Activated CD8-positive, alpha-beta memory T cell treated with anti-CD3 and anti-CD28 coated beads for 24 hours (primary cell): ENCODE measurements at places on chromosomes 3 and 15.

GRCh38 chr15:90871716-90872485 is 3.5 kb downstream of the FURIN start:
- peak; percentile 78 for DNase-seq

GRCh38 chr15:85296615-85297402 is 83.6 kb upstream of the AKAP13 start:
- peak; percentile 83 for DNase-seq

GRCh38 chr15:71443538-71443937 is 328.3 kb downstream of the THSD4 start:
- DNase-seq, result peak; percentile 60

GRCh38 chr3:45126730-45127129 is 19.4 kb downstream of the CDCP1 start:
- DNase-seq, result no peak

- DNase-seq, result no peak
These were observed 125.4 kb downstream of the NUP210 start for GRCh38 chr3:13294442-13295351.

DNA sequence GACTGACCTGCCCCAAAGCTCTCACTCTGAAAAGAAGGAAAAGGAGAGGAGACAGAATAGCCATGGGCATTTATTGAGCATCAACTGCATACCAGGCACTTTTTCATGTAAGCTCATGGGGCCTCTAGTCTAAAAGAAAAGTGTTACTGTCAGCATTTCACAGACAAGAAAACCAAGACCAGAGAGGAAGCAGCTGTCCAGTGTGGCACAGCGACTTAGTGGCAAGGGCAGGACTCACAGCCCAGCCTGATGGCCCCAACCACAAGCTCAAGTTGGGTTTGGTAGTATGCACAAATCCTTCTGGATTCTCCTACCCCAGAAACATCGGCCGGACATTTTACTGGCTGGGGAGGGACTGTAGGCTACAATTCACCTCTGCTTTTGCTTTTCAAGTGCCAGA is 5.8 kb downstream of the EFCC1 start:
- DNase-seq, result no peak

DNA sequence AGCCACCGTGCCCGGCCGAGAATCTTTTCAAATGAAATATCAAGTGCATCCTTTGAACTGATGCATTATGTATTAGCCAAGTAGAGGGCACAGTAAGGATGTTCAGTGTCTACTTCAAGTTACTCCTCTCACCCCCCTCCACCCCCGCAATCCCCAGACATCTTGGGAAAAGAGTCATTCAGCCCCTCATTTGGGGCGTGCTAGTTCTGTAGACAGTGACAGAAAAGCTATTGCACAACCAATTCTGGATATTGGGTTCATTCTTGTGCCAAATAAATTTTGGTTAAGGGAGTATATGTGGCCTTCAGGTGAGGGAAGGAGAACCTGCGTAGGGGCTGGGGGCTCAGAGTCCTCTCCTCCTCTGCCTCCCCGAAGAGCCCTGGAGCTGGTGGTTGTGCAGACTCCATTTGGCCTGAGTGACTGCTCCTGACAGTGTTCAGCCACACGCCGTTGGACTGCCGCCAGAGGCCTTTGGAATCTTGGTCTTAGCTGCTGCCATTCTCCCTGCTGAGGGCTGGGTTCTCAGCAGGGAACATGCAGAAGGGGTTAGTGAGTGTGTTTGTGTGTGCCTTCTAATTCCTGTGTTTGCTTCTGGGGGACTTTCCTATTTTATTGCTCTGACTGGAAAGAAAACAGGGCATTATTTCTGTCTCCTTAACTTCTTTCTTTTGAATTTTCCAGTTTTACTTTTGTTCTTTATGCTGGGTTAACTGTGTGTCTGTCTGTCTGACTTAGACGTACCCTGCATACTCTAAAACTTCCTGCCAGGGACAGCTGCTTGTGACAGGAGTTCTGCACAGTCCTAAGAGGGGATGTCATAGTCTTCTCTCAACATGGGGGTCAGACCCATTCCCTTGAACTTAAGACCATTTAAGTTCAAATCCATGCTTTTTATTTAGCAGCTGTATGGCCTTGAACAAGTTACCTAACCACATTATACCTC is 21.0 kb downstream of the RARB start:
- DNase-seq, result no peak

DNA sequence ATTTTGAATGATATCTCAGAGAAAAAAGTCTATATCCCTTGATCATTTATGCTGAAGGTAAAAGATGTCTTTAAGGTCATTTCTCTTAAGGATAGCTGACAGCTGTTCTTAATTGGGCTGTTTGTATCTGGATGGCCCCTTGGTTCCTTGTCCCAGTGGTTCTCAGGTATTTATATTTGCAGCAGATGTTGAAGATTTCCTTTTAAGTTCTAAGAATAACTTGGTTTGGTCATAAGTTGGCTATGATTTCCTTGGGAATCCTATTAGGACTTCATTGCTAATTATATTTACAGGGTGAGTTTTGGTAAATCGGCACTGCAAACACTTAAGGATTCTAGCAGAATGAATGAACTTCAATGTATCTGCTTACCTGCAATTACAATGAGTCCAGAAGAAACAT is 460.4 kb upstream of the SGO1 start:
- DNase-seq, result no peak

DNA sequence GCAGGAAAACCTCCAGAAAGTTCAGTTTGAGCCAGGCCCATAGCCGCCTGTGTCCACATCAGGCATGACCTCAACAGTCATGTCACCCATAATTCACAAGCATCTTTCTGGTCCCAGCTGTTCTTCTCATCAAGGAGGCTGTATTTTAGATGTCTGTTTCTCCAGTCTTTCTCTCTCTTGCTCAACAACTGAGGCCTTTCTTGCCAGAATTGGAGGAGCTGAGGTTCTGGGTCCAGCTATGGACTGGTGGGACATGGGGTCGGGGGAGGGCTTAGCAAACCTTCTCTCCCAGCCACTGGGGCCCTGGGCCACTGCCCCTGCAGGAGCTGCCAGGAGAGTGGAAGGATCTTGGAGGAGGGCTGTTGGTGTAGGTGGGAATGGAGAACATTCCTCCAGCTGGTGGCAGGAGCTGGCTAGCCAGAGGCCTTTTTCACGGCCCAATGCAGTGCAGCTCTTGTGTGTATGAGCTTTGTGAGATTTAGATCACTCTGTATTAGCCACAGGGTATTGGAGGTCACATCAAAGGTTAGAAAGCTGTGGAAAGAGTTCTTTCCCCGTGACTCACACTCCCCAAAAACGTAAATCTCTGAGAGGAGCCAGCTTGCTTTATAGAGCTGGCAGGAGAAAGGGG is 23.5 kb downstream of the MAGEF1 start:
- no peak for DNase-seq

GRCh38 chr15:91870876-91871537 is 17.5 kb downstream of the SLCO3A1 start:
- no peak for DNase-seq

- DNase-seq, result no peak
These were observed 45.9 kb downstream of the HES1 start for GRCh38 chr3:194181612-194182529.

GRCh38 chr3:69161587-69162307 is 39.4 kb upstream of the LMOD3 start:
- no peak for DNase-seq

DNA sequence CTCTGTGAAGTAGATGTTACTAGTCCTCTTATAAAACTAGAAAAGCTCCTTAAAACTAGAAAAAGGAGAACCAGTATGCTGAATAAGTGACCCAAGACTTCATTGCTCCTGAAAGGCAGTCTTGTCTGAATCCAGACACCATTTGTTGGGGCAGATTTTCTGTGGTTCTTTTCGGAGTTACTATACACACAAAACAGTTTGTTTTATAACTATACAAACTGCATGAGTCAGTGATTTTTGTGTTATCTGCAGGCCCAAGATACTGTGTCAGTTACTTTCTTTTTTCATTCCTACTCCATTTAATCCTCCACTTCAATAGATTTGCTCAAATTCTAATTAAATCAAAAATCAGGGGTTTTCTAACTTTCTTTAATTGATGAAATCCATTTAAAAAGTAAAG is 244.6 kb downstream of the ARPP21 start:
- no peak for DNase-seq

DNA sequence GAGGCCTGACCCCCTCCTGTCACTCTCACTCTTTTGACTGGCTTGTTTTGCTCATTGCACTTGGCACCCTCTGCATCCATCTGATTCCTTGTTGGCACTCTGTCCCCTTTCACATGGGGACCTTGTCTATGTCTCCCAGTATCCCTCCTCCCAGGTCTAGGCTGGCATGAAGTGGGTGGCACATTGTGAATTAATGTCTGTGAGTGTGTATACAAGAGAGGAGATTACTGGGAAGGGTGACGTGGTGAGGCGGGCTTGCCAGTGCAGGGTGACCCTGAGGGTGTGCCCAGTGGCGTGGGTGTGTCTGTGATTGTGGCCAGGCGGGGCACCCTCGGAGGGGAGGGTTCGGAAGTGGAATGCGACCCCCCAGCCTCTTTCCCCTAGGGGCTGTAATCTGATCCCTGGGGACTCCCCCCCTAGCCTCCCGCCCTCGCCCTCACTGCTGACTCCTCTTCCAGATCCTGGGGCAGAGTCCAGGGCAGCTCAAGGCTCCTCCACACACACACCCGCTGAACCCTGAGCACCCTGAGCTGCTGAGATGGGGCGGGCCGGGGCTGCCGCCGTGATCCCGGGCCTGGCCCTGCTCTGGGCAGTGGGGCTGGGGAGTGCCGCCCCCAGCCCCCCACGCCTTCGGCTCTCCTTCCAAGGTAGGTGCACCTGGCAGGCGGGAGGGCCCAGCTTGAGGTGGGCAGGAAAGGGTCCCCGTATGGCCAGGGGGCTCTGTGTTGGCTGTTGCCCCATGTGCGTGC is at the start of gene SEMA3B:
Gene SEMA3B, plus strand, starts transcription at position 445 of the 749 bp plus-strand sequence. Its CDS starts 94 bp downstream, at position 539.
- no peak for DNase-seq

GRCh38 chr3:141294848-141295247 is 63.2 kb downstream of the PXYLP1 start:
- no peak for DNase-seq

- DNase-seq, result no peak
These were observed 103.2 kb downstream of the C3orf70 start for GRCh38 chr3:185049710-185050109.

- no peak for DNase-seq
These were observed 123.4 kb downstream of the ATP10A start for GRCh38 chr15:25739687-25740121.

- no peak for DNase-seq
These were observed 223.2 kb downstream of the MTHFS start for GRCh38 chr15:79673416-79674123.

- DNase-seq, result no peak
These were observed 35.8 kb upstream of the ATP13A3 start for GRCh38 chr3:194522579-194523046.

DNA sequence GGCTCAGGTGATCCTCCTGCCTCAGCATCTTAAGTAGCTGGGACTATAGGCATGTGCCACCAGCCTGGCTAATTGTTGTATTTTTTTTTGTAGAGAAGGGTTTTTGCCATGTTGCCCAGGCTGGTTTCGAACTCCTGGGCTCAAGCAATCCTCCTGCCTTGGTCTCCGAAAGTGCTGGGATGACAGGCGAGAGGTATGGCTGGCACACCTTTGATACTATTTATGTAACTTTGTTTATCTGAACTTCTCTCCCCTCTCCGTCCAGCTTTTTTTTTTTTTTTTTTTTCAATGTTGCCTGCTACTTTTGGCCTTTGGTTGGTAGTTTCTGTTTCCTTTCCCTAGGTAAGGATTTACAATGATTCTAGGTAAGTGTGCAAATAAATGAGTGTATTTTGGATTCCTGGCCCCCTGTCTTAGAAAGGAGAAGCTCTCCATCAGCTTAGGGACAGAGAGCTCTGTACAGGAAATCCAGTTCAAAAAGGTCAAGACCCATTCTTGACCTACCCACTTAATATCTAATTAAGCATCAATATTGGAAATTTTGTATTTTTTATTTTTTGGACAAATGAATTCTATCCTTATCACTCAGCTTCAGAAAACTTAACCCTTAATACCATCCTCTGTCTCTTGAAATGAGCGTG is 6.8 kb downstream of the ARL6IP5 start:
- DNase-seq, result no peak

DNA sequence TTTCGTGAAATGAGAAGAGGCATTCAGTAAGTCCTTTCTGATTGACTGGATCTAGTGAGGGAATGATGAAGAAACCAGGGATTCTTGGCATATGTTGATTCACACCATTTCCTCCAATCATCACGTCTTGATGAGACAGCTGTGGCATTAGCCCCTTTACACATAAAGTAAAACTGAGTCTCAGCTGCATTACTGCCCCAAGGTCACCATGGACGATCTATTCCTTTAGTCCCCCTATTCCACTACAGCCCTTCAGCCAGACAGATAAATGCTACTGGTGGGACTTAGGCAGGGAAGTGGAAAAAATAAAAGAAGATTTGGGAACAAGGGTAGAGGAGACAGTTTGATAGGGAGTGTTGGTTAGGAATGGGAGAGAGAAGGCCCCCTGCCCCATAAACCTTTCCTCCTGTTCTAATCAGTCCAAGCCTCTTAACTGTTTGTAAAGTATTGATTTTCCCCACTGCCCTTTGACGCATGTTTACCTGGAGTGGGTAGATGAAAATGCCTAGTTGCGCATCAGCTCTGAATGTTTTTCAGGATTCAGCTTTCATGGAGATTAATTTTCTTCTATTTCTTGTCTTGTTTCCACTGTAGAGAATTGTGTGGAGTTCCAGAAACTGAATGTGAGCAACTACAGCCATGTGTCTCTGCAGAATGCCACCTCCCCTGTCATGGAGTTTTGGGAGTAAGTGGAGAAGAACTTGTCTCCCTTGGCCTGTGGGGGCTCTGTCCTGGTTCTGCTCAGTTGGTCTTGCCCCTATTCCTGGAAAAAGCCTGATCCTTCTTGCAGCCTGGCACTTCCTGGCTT is 6.9 kb downstream of the SLC6A11 start:
- DNase-seq, result no peak

GRCh38 chr15:39265261-39265660 is 315.6 kb upstream of the THBS1 start:
- DNase-seq, result no peak

DNA sequence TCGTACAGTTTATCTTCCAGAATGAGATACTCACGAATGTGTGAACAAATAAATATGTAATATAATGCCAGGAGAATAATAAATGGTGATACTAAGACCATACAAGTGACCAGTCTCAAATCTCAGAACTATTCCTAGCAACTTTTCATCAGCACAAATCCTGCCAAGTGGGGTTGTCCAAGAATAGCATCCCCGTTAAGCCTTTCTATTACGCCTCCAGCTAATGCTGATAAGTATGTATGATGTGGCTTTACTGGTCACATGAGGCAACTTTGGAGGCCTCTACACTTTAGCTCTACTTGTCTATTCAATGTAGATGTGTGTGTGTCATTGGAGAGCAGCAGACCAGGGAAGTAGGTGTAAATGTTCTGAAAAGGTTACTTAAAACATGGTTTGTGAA is 129.5 kb downstream of the KCNMB2 start:
- no peak for DNase-seq

- no peak for DNase-seq
These were observed 363.1 kb downstream of the CADM2 start for GRCh38 chr3:85321892-85322291.
